T-helper 9 cell (primary cell): ENCODE measurements at places on chromosomes 11 and 22.

DNA sequence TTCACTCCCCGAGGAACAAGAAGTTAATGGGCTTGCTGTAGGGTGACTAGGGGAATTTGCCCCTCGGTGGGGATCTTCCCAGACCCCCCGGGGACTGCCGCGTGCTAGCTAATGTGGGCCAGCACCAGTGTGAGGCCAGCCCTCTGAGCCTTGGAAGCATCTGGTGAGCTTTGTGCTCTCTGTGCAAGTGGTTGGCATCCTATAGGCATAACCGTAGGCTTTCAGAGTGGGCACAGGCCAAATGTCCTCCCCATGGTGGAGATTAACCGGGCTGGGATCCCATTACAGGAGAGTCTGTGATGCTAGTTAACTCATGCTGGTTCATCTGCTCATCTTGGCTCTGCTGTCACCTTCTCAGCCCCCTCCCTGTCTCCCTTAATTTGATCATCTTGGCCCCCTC is 125.7 kb downstream of the TRIM29 start:
- no peak for DNase-seq

GRCh38 chr22:44640618-44641155 is 61.3 kb upstream of the PRR5 start:
- DNase-seq = no peak

DNA sequence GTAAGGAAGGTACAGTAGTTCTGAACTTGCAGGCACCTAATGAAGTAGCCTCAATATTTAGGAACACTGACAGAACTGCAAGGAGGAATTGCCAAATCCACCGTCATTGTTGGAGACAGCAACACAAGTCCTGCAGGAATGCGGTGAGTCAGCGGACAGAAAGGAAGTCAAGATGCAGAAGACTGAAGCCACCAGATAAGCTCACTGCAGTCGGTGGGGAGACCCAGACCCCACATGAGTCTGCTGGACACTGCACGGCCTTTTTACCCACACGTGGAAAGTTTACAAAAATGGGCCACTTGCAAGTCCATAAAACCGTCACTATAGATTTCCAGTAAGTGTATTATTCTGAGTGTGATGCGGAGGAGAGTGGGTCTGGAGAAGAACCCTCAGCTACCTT is 1471.6 kb downstream of the TBC1D22A start:
- no peak for DNase-seq

DNA sequence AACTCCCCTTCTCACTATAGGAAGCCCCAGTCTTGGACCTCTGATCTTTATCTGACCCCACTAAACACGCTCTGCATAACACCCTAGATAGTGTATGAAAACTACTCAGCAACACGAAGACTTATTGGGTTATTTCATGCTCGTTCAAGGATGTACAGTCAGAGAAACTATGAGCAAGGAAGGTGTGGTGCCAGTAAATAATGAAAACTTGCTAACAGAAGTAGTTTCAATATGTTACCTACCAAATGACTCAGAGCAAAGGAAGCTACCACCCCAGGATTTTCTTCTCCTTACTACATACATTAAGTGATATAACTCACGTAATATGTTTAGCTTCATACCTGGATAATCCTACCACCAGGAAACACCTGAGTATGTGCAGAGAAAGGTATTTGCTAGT is 25.9 kb upstream of the LYVE1 start:
- DNase-seq = no peak

DNA sequence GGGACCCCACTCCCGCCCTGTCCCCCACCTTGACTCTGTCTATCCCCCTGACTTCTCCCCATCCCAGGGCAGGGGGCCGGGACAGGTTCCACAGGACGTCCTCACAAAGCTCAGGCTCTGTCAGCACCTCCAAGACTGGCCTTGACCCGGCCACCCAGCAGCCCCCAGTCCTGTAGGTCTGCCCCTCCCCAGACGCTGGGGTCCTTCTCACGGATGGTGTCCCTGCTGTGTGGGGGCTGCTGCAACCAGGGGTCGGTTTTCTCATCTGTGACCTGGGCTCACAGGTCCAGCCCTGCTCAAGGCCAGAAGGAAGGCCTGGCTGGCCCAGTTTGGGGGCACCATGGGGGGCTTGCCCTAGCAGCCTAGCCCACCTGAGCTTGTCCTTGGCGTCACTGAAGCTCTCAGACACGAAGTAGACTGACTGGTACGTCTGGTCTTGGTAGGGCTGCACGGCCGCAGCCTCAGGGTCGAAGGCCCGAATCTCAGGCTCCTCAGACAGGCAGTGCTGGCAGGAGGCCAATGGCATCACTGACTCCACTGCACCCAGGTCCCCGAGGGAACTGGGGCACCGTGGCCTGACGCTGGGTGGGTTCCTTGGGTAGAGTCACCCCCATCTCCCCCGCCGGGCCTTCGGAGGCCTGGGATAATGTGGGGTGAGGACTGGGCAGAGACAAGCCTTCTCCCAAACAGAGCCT is 4.0 kb upstream of the INS start:
- no peak for DNase-seq

DNA sequence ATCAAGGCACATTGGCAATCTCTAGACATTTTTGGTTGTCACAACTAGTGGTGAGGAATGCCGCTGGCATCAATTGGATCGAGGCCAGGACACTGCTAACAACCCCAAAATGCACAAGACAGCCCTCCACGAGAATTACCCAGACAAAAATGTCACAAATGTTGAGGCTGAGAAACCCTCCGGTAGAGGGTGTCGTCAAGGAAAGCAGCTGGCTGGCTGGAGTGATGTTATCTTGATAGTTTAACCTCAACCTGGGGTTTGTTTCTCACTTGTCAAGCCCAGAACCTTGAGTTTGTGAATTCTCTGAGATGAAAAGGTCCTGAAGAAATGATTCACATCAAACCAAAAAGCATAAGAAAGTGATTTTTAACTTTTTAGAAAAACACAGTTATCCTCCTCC is 21.1 kb upstream of the TMPRSS13 start:
- peak; percentile 41 for DNase-seq

DNA sequence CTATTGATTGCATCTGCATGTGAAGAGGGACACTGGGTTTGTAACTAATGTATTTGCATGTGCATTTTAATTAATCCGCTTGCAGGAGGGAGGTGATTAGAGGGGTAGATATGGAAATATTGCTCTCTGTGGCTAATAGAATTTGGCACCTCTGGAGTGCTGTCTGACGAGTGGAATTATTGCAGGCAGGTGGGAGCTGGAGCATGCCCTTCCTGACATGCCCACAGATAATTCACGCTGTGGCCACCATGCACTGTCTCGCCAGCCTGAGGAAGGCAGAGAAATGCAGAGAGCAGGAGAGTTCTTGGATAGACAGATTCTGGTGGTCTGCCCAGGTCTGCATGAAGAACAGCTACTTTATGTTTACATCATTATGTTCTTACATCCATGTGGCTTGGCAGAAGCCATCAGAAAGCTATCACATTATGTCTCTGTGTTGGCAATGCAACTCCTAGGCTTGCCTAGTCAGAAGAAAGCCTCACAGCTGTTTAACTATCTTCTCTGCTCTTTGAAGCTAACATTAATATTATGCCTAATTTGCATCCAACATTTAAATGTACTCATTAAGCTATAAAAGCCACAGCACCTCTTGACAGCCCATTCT is 89.4 kb upstream of the DRD2 start:
- DNase-seq = no peak

GRCh38 chr22:46894081-46894671 is 131.7 kb downstream of the TBC1D22A start:
- DNase-seq = no peak

DNA sequence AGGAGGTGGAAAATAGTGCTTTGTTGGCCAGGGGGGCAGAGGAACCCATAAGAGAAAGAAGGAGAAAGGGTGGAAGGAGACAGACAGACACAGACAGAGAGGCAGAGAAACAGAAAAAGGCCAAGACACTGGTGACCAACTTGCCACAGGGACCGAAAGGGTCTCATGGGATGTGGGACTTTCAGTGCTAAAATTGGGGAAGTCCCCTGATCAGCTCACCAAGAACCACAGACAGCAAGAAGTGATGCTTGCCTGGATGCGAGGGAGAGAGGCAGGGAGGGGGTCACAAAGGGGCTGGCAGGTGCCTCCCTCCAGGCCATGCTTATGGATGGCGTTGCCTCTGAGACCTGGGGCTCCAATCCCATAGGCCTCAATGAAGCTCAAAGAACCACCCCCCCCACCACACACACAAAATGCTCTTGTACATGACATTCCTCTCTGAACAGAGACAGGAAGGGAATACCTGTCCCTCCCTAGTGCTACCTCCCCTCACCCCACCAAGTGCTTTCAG is 413.4 kb downstream of the MN1 start:
- DNase-seq = no peak

DNA sequence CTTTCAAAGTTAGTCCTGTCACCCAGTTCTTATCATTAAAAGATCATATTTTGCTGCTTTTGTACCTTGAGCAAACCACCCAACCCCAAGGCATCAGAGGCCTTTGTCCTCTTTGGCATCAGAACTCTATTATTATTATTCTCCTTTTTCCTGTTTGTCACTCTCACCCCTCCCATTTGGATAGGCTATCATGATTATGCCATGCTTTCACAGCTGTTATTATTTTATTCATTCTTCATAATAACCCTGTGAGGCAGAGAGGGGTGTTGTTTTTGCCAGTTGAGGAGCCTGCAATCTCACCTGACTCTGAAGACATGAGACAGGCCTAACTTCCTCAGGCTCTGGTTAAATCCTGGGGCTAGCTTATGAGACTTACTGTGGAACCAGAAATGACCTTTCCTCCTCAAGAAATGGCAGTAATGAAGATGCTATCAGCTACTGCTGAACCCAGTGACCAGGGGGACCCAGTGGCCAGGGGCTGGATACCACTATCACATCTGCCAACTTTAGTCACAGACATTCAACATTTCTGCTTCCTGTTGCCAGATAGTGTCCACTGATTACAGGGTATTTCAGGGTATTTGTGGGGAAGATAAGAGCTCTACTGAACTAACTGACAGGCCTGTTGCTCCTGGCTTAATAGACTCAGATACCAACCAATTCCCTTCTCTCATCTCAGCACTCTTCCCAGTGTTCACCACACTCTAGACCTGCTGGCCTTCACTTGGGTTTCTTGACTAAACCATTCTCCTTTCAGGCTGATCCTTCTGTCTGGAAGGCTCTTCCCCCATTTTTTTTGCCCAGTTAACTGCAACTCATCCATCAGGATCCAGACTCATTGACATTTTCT is 11.8 kb upstream of the SWAP70 start:
- DNase-seq = no peak

GRCh38 chr11:107457205-107457557 is 444 bp downstream of the CWF19L2 start:
- DNase-seq = no peak

DNA sequence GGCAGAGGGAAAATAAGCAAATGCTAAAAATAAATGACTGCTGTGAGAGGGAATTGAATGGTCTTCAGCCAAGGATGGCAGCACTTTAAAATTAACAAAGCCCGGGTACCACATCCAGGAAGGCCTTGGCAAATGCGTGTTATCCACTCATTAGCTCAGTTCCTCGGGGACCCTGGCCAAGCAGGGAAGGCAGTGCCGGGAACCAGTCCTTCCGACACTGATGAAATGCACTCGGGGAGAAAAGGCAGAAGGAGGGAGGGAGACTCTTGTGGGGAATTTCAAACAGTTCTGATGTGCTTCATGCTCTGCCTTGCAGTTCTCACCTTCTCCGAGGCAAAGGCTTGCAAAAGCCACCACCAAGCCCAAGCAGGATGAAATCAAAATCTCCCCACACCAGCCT is 38.3 kb downstream of the CLPB start:
- DNase-seq = no peak

DNA sequence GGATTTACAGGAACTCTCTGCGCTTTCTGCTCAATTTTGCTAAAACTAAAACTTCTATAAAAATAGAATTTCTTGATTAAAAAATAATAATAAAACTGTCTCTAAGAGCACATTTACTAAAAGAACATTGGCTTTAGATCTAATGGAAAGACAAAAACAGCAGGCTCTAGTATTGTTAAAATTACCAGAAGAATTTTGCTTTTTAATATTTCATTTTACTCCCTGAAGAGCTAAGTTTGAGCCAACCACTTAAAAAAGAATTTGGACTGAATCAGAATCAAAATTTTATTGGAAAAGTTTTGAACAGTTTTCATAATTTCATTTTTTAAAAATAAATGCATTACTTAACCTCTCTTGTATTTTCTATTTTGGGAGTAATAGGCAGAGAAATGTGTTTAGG is 107.3 kb downstream of the BBOX1 start:
- DNase-seq = no peak

DNA sequence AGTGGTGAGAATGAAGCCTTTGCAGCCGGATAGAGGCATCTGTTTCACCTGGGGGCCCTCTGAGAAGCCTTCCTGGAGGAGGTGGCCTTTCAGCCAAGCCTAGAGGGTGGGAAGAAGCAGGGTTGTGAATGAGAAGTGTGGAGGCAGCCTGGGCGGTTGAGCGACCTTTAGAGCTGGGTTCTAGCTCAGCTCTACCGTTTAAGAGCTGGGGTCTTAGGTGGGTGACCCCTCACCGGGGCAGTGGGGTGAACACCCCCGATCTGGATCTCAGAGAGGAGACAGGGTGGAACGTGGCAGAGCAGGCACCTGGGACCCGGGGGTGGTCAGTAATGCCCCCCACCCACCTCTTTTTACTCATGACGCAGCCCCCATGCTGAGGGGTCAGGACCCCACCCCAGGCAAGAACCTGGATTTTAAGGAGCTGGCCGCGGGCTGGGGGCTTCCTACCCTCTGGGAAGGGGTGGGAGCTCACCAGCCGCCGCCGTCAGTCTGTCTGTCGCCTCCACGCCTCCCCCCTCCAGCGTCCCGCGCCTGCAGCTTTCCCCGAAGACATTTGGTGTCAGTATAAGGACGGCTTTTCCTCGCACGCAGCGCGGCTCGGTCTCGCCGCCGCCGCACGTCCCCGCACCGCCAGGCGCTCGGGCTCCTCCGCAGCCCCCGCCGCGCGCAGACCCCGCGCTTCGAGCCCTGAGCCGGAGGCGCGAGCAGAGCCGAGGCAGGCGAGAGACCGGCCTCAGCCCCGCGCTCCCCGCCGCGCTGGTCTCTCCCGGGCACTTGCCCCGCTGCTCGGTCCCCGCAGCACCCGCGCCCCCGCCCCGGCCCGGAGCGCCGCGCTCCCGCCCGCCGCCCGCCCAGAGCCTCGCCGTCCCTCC is 13.3 kb upstream of the CACNA1I start:
- DNase-seq = no peak

- no peak for DNase-seq
Observed at GRCh38 chr11:61516191-61516590, 7.6 kb downstream of the LRRC10B start.

- DNase-seq = no peak
Observed at GRCh38 chr11:128214263-128214662, 373.1 kb downstream of the ETS1 start.

GRCh38 chr11:110759972-110760381 is 47.7 kb upstream of the ARHGAP20 start:
- DNase-seq = no peak

DNA sequence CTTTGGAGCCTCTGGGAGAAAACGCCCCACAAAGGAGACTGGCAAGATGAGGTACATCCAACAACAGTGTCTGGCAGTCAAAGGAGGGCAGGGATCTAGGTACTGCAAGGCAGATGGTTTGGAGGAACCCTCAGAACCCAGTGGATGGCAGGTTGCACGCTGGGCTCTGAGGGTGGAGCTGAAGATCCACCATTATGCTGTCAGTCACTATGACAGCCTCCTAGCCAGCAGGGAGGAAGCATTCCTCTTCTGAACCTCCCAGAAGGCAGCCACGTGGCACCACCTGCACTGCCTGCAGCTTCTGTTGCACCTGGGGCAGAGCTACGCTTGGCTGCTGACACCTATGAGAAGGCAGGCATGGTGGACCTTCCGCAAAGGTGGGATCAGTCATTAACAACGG is 40.2 kb downstream of the HTR3A start:
- DNase-seq = no peak
